ENCODE measurements at places on chromosomes 16 and 17.
A peak's percentile ranks its signal among the peaks of the same experiment; 100 is the strongest.

GRCh38 chr16:66254106-66254505, 112.4 kb upstream of the CDH5 start:
- no peak for DNase-seq

DNA sequence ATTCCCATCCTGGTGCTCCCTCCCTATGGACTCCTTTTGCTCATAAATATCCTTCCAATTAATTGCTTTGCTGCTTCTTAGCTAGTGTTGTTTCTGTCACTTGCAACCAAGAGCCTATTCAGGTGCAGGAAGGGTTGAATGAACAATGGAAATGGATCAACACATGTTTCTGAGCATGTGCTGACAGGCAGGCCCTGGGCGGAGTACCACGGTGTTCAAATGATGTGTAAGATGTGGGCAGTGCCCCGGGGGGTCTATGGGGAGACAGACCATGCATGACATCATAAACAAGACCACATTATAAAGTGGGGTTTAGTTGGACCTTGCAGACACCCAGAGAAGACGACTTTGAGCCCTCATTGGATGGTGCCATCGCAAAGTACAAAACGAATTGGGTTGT, 48.4 kb upstream of the MEOX1 start:
- DNase-seq = no peak

DNA sequence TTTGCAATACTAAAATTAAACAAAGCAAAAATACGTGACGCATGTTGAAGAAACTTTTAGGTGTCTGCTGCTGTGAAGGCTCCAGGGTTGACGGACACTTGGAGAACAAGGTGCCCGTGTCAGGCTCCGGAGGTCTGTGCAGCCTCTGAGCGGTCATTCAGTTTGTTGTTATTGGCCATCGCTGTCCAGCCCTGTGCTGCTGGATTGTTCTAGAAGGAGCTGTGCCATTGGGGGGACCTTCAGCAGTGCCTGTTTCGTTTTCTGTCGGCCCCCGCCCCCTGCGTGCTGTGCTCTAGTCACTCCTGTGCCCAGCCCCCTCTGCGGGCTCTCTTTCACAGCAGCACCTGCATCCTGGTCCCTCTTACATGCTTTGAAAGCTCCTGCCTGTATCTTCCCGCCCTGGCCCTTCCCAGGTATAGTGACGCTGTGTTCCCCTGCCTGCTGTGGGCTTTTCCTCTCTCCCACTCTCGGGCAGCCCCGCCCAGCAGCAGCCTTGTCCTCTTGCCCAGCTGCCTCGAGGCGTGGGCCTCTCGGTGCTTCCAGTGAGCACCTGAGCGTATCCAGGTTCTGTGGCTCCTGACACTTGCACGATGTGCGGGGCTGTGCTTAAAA, 50.7 kb downstream of the RNF213 start:
- DNase-seq = no peak

- peak; percentile 19 for DNase-seq
Observed at GRCh38 chr16:73058221-73058615, 10.3 kb upstream of the ZFHX3 start.

DNA sequence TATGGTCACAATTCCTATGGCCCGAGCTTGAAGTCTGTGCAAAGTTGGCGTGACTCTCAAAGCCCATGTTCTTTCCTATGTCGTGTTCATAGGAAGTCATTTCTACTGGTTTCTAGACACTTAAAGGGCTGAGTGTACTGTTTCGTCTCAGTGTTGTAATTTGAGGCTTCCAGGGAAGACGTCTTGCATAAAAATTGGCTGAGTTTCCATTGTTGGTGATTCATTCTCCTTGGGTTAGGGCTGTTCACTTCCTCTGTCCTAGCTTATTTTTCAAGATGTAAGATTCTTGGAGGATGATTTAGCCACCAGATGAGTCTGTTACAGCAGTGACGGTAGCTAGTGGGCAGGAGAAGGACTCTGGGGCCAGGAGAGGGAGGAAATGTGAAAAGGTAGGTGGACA, 43.1 kb downstream of the PIK3R5 start:
- DNase-seq = no peak

GRCh38 chr17:37693328-37693727, 50.1 kb upstream of the DDX52 start:
- DNase-seq = no peak

DNA sequence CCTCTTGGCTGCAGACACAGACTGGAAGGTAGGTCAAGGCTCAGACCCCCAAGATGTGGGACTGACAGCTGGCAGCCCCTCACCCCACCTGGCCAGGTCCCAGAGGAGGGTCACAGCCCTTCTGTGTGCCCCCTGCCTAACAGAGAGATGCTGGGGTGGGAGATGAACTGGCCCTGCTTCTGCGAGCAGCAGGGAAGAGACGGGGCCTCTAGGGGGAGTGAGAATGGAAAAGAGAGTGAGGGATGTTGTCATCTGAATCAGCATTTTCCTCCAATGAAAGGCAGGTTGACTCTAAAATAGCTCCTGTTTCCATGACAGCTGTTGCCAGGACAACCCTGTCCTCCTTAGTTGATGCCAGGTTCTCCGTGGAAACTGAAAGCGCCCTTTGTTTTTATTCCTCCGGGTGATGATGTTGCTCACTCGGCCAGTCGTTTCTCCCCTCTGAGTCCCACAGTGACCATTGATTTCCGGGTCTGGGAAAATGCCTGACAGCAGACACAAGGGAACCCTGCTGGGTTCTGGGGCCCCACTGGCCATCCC, 4.9 kb upstream of the NDRG4 start:
- peak; percentile 85 for DNase-seq

GRCh38 chr16:17364319-17365210, 106.2 kb downstream of the XYLT1 start:
- no peak for DNase-seq

GRCh38 chr16:87656328-87656727, 54.0 kb downstream of the JPH3 start:
- no peak for DNase-seq

DNA sequence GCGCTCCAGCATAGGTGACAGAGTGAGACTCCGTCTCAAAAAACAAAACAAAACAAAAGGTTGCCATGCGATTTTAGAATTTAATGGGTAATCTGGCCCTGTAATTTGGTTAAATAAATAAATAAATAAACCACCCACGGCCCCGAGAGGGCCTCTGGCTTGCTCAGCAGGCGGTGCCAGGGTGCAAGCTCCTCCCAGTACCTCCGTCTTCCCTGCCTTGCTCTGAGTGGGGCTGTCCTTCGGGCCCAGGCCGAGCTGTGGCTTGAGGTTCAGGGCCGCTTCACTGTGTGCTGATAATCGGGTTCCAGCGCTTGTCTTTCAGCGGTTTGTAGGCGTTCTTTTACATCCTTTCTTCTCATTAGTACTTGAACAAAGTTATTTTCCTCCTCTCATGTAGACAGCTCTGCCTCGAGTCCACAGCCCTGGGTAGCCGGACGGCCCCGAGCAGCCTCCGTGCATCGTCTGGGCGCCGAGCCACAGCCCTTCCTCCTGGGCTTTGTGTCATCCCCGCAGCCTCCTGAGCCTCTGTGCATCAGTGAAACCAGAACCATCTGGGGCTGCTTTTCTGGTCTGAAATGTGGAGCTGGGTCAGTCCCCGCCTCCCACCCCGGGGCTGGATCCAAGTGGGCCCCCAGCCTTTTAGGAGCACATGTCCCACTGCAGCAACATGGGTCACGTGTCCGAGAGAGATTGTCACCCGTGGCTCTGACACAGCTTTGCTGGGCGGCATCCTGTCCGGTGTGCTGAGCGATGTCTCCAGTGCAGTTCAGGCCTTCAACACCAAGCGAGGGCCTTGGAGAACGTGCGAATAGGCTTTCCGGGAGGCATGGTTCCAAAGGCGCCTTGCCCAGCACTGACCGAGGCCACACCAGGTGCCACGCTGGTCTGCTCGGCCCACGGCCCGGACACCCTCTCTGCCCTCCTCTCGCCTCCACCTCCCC, 157.4 kb upstream of the CHMP6 start:
- no peak for DNase-seq

GRCh38 chr17:72470121-72470705, 349.4 kb downstream of the SOX9 start:
- no peak for DNase-seq

GRCh38 chr17:28484296-28484695, 10.9 kb downstream of the SLC13A2 start:
- no peak for DNase-seq

- DNase-seq = no peak
Observed at GRCh38 chr16:56389554-56389953, 35.8 kb downstream of the AMFR start.

Data from NCI-H345 (cell line).